ENCODE measurements at places on chromosomes 3 and 15.

DNA sequence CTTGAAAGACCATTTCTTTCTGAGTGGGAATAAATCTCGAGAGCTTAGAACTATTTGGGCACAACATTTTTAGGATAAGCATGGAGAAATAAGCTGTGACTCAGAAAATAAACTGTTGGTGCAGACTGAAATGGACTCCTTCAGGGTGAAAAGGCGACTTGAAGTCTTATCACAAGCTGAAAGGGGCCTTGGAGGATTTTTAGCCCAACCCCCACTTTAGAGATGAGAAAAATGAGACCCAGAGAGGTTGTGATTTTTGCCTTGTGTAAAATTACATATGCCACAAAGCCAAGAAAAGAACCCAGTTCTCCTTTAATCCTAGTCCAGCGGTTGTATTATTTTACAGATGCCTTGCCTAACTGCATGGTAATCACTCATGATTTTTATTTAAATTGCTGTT is 1.5 kb downstream of the ATP1B3 start:
- DNase-seq, result no peak

GRCh38 chr15:100308213-100308600 is 33.6 kb downstream of the ADAMTS17 start:
- no peak for DNase-seq

- no peak for DNase-seq
Measured at GRCh38 chr15:70892912-70893560, 410 bp downstream of the LRRC49 start.

GRCh38 chr3:72182206-72182605 is 397.3 kb upstream of the PROK2 start:
- no peak for DNase-seq

GRCh38 chr15:37098468-37099318 is 1.7 kb downstream of the MEIS2 start:
- no peak for DNase-seq
